Stomach (tissue), 19 donors: ENCODE measurements at places on chromosomes 16 and 17. TPM values are rescaled to one million over a fixed set of nuclear protein-coding genes. Genes with fewer than 3 reads are reported as not detected.

The MYH13 gene
- total RNA-seq: 5.4 TPM

- peak; percentile 81 for DNase-seq
These were observed 4.3 kb downstream of the CAMKK1 start for GRCh38 chr17:3888343-3889171.

GRCh38 chr16:23025692-23026307 is 123.5 kb downstream of the USP31 start:
- peak; percentile 10 for DNase-seq

DNA sequence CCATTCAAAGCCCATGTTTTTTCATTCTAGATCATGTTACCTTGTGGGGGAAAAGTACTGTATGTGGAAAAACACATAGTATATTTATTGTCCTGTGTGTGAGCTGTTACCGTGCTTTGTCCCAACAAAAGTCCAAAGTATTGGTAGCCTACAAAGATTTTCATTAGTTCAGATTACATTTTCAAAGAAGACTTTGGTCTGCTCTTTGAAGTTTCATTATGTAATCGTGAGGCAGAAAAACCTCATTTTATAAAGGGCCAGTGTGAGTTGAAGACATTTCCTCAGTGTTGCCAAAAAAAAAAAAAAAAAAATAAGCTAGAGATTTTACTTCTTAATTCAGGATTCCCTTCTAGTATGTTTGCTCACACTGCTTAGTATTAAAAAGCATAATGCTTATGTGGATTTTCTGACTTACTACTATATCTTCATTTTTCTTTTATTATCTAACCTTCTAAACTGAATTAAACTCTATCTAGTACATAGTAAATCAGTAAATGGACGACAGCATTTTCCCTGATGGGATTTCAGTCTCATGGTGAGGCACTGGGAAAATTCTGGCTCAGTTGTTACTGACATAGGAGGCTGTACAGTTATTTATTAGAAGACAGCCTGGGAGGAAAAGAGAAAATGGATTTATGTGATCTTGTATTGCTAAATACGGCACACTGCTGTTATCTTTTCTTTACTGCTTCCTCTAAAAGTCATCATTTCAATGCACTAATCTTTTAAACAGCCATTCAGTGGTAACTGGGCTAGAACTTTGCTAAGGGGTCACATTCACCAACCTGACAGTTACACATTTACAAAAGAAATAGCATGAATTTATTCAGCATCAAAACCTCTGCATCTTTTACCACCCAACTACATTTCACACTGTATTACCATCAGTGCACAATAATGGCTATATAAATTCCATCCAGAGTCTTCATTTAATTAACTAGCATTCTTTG is 100.6 kb downstream of the STXBP4 start:
- DNase-seq: peak; percentile 4

DNA sequence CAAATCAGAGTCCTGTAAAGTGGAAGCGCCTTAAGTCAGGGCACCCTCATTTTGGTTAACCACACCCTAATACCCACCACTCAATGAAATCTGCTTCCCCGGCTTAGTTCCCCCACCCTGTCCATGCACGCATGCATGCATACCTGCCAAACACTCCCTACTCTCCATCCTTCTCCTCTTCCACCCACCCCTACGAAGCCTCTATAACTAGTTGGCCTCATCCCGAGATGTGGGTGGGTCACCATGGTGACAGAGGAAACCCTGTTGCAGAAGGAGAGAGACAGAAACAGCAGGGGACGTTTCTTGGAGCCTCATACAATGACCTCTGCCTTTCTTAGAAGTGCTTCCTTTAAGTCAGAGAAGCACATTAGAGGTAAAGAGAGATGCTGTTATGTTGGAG is 46.8 kb upstream of the DNAH9 start:
- no peak for DNase-seq

The OR3A3 gene
- total RNA-seq: not detected

DNA sequence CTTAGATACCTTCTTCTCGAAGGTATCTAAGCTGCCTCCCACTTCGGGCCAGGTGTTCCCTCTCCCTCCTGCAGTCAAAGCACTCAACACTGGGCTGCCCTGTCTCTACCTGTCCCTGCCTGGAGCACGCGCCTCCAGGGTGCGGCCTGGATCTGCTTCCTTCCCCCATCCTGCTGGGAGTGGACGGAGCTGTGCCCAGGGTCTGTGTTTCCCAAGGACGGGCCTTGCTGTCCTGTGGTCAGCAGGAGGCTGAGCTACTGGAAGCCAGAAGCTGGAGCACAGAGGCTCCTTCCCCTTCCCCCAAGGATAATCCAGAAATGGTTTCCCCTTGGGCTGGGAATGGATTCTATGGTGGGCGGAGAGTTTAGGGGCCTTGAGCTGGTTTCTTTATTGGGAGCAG is 16.7 kb downstream of the LLGL2 start:
- peak; percentile 49 for DNase-seq

DNA sequence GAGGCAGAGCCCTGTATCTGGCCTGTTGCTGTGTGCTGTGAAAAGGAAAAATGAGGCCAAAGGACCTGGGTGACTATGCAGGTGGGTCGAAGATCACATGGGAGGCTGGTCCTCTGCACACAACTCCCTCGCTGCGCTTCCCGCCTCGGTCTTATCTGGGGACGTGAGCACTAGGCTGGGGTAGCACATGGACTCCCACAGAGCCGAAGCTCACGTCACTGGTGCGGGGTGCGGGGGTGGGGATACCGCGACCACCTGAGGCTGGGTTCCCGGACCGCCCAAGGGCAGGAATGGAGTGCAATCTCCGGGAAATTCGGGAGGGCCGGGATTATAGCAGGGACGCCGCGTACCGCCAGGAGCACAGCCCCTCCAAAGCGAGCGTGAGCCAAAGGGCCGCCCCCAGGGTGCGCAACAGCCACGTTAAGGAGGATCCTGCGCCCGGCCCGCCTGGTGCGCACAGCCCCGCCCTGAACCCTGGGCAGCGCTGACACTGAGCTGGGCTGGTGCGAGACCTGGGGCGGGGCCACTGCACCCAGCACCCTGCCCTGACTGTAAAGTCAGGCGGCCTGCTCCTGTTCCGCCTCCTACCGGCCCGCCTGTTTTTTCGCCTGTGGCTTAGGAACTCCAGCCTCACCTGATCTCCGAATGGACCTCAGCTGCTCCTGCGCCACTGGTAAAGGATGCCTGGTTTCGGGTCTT is 4.8 kb downstream of the MT1A start:
- peak; percentile 90 for DNase-seq

DNA sequence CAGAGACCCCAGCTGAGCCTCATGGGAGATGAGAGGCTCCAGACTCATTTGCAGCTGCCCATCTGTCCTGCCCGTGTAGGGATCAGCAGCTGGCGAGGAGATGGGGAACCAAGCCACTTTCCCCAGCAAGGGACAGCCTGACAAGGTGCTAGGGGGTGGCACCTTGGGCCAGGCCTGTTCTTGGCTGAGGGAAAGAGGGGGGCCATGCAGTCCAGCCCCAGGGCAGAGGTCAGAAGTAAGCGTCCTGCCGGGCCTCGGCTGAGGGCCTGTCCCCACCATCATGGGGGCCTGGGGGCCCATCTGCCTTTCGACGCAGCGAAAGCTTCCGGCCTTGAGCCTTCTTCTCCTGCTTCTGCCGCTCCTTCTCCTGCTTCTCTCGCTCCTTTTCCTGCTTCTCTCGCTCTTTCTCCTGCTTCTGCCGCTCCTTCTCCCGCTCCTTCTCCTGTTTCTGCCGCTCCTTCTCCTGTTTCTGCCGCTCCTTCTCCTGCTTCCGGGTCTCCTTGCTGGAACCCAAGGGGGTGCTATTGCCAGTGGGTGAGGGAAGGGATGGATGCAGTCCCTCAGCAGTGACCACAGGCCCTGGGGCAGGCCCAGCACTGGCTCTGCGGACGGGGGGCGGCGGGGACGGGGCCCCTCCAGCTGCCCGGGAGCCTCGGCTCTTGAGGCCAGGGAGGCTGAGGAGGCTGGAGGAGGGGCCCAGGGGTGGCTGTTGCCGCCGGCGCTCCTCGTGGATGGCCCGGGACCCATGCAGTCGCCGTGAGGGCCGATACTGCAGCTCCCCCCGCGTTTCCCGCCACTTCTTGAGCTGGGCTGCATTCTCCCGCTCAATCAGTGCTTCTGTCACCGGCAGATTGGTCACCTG is 2.8 kb upstream of the CD2BP2 start:
- DNase-seq: no peak

DNA sequence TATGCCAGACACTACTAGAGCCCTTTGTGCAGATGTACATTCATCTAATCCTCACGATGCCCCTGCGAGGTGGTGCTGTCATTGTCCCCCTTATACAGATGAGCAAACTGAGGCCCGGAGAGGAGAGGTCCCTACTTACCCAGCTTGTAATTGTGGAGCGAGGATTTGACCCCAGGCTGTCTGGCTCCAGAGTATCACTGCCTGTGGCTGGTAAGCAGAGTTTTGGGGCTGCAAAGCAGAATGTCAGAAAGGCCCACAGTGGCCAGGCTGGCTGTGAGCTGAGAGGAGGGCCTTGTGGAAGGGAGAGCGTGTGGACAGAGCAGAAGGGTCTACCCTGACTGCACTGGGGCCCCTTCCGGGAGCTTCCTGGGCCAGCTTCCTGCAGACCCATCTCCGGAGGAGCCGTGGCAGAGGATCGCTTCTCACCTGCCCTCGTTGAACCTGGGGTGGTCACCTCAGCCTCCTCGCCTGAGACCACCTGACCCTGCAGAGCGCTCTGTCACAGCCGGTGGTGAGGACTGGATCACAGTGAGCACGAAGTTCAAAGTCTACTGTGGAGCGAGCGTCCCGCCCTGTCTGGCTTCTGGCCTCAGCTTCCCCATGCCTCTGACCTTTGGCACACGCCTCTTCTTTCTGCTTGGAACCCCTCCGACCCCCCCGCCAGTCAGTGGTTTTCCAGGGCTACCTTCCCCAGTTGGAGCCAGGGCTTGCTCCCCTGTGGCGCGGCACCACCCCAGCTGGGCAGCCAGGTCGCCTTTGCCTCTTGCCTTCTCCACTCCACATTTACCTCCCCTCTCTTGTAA is 12.1 kb downstream of the CMIP start:
- DNase-seq: peak; percentile 60

DNA sequence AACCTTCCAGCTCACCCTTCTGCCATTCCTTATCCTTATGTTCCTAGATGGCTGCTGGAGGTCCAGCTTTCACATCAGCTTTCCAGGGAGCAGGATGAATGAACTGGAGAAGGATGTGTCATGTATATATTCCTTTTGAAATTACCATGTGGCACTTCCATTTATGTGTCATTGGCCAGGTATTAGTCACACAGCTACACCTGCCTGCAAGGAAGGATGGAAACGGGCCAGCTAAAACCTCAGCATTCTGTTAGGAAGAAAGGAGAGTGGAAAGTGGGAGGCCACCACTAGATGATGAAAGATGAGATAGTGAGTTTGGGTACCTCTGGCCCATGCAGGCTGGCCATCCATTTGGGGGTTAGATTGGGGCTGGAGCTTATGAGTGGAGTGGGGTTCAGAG is 67.5 kb downstream of the KSR1 start:
- no peak for DNase-seq

DNA sequence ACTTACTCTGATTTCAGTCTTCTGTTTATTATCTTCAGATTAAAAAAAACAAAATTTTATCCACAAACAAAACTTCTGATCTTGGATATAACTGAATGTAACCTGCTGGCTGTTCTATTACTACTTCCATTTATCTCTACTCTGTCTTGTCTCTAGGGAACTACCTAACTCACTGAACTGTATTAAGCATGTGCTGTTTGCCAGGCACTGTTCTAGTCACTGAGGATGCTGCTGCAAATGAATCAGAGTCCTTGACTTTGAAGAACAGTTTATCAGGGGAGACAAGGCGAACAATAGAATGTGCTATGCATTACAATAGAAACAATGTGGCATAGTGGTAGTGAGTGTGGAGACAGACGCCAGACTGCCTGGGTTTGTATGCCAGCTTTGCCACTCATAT is 2.3 kb upstream of the ANKRD40 start:
- DNase-seq: no peak

The AURKB gene
- 2.3 TPM for total RNA-seq

DNA sequence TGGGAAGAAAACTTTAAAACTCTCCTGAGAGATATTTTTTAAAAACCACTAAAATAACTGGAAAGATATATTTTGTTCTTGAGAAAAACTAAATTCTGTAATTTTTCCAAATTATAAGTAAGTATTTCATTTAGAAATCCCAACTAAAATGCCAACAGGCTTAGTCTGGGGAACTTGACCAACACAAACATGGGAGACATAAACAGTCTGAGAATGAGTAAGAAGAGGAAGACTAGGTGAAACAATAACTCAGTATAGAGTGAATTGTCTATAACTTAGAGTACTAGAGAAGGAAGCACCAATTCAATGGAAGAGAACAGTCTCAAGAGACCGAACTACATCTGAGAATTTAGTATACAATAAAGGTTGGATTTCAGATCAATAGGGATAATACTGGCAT is 2.9 kb downstream of the CMTM1 start:
- no peak for DNase-seq
